ENCODE measurements at places on chromosomes 12 and 14. TPM values are rescaled to one million over a fixed set of nuclear protein-coding genes. Genes with fewer than 3 reads are reported as not detected.

Gene B4GALNT1
- total RNA-seq, result 16.3 TPM

DNA sequence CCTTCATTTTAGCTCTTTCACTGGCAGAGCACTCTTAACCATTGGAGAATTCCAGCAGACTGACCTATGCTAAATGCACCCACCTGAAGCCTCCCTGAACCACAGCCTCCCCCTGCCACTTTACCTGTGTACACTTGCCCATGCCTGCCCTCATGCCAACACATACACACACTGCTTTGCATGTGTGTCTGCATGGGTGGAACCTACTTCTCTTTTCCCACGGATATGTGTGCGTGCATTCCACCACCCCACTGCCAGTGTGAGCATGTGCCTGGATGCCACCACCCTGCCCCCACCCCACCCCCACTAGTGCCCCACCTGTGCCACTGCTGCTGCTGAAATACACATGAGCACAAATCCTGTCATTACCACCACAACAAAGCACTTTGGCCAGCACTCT is 49.5 kb upstream of the EEA1 start:
- DNase-seq, result no peak

Gene VCPKMT
- 6.1 TPM for total RNA-seq

DNA sequence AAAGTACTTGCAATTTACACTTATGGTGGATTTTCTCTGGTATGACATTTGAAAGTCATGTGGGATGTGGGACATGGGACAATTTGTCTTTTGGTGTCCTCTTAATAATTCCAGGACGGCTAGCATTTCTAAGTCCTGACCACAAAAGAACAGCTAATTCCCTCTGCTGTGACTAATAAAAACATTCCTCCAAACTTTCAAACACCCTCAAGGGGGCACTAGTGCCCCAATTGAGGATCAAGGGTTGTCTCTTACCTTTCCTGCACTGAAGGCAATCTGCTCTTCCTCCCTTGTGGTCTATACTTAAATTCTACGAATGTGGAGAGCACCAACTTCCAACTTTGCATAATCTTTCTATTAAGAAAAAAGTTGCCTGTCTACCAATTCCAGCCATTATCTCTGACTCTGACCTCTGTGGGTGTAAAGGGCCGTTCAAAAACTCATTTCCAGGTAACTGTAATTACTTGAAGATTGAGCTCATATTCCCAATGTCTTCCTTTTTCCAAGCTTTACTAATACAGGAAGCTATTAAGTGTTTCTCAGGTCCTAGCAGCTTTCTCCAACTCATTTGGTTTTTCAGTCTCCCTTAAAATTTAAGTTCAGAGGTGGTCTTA is 210.2 kb downstream of the PTPRO start:
- DNase-seq, result peak; percentile 18

Gene DENND5B
- total RNA-seq, result 22.6 TPM

DNA sequence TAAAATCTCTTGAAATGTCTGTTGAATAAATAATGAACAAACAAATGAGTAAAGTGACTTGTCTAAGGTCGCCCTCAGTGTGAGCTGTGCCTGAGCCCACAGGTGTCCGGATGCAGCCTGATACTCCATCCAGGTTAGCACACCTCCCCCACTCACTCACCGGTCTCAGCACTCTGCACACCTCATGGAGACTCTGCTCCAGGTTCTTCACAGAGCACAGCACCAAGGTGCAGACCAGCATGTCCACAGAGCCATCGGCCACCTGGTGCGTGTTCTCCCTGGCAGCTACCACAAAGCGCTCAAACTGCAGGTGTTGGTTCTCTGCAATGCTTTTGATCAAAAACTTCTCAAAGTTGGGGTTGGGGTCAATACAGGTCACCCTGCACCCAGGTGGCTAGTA is 4.1 kb upstream of the KRT7 start:
- no peak for DNase-seq

Gene HCAR3
- total RNA-seq, result 0.42 TPM

Gene PRR4
- total RNA-seq, result 7.8 TPM

DNA sequence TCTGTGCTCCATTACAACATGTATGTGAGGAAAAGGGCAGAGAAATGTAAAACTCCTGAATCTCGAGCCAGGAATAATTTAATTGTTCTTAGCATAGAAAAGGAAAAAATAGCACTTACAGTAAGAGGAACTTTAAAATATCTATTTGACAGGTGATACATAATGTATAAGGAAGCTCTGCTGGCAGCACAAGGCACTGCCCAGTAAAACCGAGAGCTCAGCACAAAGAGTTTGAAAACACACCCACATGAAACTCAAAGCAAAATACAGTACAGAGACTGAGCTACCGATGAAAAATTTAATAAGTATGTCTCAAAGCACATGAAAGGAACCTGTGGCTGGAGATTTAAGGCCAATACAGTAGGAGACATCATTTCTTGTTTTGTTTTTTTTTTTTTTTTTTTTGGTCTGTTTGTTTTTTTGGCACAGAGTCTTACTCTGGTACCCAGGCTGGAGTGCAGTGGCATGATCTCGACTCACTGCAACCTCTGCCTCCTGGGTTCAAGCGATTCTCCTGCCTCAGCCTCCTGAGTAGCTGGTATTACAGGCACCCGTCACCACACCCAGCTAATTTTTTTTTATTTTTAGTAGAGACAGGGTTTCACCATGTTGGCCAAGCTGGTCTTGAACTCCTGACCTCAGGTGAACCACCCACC is 19.2 kb downstream of the CLIP1 start:
- DNase-seq, result no peak

Gene IL22
- not detected for total RNA-seq

Gene FOXN4
- not detected for total RNA-seq

GRCh38 chr12:79512068-79512467 is 178.7 kb downstream of the PAWR start:
- no peak for DNase-seq

Gene OTX2
- not detected for total RNA-seq

Gene TRIAP1
- 8.8 TPM for total RNA-seq

- no peak for DNase-seq
These were observed 393 bp downstream of the ORMDL2 start for GRCh38 chr12:55818140-55818728.

GRCh38 chr12:19771858-19772257 is 332.6 kb downstream of the AEBP2 start:
- no peak for DNase-seq

Gene NUP37
- 10.8 TPM for total RNA-seq

DNA sequence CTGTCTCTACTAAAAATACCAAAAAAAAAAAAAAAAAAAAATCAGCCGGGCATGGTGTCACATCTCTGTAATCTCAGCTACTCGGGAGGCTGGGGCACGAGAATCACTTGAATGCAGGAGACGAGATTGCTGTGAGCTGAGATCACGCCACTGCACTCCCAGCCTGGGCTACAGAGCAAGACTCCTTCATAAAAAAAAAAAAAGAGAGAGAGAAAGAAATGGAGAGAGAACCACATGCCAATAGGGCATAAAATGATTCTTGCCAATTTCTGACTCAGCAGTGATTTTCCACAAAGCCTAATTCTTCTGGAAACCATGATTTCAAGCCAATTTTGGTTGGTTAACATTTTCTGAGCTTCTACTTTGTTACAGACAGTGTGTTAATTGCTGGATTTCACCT is 250.4 kb upstream of the SEL1L start:
- no peak for DNase-seq

Gene PTPN21
- 35.5 TPM for total RNA-seq

GRCh38 chr14:106776395-106776983 is 1250.1 kb downstream of the TMEM121 start:
- no peak for DNase-seq

DNA sequence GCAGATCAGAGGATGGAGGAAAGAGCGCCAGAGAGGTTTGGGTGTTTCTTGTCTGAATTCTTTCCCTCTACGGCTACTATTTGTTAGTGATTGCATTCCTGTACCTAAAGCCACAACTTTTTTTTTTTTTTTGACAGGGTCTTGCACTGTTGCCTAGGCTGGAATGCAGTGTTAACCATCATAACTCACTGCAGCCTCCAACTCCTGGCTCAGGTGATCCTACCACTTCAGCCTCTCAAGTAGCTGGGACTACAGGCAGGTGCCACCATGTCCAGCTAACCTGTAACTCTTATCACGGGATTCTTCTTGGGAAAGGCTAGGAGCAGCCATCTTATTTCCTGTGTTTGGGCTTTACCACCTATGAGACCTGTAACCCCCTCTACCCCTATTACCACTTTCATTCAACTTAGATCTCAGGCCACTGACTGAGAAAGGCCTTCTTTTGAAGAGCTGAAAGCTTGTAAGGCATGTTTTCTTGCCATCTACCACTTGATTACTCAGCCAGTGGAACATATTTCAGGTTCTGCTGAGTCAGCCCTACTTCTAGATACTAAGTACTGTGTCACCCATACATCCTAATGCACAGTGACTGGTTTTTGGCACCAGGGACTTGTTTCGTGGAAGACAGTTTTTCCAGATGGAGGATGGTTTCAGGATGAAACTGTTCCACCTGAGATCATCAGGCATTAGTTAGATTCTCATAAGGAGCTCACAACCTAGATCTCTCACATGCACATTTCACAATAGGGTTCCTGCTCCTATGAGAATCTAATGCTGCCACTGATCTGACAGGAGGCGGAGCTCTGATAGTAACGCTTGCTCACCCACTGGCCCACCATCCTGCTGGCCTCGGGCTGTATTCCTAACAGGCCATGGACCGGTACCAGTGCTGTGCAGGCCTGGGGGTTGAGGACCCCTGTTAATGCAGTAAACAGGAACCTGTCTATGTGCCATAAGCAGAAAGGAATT is 6.9 kb downstream of the VEZT start:
- no peak for DNase-seq

DNA sequence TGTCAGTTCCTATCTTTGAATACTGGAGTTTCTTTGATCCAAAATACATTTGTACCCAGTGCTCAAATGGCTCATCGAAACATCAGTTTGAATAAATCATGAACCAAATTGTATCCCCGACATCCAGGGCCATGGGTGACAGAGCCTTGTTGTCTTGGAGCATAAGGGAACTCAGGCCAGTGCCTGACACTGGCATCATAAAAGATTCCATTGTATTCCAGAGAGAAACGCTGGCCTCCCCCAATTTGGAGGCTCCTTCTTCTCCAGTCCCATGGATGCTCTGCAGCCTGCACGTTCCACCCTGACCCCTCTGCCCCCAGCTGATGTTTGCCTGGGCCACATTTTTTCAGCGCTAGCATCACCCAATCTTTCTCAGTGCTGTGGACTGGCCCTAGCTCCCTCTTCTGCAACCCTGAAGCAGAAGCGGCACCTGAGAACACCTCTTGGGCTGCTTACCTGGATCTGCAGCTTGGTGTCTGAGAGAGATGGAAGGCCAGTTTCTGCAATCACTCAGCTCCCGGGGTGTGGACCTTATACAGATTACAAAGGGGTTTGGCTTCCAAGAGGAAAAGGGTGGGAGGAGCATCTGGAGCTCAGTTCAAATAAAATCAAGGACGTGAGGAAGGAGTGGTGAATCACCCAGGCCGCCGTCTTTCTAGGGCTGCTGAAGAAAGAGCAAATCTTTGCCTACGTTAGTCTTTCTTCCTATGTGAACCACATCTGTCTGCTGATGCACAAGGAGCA is at the start of gene RNASE1:
TSS of gene RNASE1 (minus strand) at position 504 of the 744 bp plus-strand sequence. CDS start 776 bp downstream, outside the sequence.
- DNase-seq, result peak; percentile 59

GRCh38 chr12:64070454-64070853 is 151.6 kb downstream of the KICS2 start:
- DNase-seq, result no peak

All from tibial nerve (tissue), 4 donors.